ENCODE measurements at places on chromosomes 13 and 19.

DNA sequence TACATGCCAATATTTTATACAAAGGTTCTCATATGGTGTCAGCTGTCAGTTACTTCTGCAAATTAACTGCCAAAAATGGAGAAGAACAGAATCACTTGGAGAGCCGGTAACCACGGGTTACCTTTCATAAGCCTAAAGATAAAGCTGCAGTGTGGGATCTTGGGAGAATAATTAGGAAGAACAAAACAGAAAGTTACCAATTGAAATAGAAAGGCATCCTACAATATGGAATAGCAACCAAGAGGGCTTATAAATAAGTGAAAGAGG, 74.2 kb downstream of the TSHZ3 start:
- DNase-seq: no peak

DNA sequence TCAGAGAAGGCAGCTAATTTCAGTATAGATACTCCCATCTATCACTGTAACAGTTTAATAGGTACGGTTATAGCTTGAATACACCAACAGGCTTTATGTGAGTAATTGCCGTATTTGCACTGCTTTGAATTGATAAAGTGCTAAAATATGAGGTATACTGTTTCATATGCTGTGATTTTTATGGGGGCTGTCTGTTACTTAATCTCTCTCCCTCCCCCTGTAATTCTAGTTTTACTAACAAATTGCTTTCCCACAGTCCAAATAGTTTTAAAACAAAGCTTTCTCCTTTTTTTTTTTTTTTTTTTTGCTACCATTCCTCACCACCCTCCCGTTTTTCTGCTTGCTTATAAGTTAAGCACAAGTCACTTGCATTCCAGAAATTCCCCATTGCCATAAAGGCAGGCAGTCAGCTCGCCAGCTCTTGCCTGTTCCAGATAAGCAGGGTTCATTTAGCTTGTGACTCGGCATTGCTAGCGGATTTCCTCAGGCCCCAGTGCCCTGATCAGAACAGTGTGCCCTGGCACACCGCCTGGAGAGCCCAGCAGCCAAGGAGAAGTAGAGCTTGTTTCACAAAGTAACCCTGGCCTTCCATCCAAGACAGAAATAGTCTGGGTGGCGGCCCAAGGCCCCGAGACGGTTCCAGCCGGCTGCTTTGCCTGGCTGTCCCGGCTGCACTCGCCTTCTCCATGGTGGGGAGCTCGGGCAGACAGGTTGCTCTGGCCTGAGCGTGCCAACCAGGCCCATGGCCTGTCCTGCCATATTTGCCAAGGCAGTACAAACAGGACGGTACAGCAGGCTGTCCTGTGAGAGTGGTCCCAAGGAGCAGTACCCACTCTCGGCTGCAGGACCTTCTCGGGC, 43.5 kb upstream of the NPAS1 start:
- DNase-seq: no peak

GRCh38 chr13:70816853-70817252, 708.6 kb upstream of the KLHL1 start:
- DNase-seq: no peak

DNA sequence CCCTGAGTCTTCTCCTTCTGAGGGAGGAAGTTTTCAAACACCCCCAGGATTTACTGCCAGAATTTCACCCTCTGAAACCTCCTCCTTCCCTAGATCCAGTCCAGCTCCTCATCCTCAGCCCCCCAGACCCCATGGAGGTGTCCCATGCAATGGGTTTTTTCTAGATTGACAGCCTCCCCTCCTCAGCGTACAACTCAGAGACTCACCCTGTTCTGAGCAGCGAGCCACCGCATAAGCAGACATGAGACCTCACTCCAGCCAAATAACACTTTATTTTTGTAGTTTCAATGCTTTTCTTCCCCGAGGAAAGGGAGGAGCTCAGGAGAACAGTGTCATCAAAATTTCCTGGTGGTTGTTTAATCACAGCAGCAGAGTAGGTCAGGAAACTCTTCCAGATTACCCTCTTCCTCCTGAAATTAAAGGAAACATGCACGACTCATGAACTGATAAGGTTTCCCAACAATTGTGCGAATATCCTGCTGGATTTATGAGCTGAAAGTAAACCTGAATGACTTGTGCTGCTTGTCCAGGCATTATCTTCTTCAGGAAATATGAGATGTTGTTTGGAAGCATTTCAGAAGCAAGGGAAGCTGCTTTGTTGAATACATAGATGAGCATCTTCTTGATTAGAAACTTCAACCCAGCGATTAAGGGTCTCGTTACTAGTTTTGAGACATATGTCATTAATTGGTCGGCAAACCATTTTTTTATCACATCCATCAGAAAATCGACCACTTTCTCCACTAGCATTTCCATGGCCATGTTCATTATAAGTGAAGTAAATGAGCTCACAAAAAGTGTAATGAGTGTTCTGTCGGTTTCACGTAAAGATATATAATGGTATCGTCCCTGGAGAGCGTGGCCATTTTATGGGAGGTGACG, 36.2 kb downstream of the ERICH4 start:
- no peak for DNase-seq

DNA sequence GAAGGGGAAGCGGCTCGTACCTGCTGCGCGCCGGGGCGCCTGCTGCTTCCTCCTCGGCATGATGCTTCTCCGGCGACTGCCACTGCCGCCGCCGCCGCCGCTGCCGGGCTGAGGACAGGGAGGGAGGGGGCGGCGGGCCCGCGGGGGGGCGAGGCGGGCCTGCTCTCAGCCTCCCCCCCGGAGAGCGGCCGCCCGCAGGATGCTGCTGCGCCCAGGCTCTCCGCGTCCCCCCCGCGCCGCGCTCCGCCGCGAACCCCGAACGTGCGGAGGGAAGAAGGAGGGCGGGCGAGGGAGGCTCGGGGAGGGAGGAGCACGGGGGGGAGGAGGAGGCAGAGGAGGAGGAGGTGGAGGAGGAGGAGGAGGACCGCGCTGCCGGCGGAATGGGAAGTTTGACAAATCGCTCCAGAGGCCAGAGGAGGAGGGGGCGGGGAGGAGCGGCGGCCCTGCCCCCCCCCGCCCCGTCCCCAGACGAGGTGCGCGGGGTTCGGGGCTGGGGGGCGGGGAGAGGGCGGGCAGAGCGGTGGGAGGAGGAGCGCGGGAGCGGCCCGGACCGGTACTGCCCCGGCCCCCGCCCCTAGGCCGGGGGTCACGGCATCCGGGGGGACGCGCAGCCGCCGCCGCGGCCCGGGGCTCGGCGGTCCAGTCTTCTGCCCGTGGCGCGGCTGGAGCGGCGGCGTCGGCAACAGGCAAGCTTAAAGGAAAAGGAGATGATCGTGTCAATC, at the start of gene TSHZ3:
Gene TSHZ3, minus strand, starts transcription at position 277 of the 722 bp plus-strand sequence. Its CDS starts 217 bp downstream, at position 60.
- peak; percentile 57 for DNase-seq

DNA sequence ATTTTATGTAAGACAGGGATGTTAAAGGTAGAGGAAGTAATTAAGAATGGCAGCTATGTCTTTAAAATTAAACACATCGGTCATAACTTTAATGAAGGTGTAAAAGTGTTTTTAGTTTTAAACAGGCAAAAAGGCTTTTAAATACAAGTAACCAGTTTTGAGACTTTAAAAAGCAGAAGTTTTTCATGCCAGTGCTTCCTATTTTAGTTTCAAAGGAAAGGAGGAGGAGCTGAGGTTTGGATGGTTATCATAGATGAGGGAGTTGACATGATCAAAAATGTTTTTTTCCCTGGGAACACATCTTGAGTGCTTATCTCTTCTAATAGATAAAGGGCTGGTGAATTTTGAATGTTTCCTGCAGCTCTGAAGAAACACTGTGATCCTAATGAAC, 42.9 kb downstream of the LRCH1 start:
- DNase-seq: no peak

DNA sequence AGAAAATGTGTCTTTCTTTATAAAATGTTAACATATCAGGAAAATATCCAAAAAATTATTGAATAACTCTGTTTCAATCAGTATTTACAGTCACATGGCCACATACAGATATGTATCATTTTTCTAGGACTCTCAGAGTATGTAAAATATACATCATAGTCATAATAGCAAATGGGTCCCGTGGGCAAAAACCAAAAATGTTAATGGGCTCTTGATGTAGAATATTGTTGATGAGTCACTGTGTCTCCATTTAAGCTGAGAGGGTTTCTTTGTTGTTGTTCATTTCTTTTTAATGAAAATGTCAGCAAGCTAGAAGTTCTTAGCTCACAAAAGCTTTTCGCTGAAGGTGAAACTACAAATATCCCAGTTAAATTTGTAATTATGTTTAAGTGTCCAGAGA, 1713.1 kb upstream of the PCDH20 start:
- DNase-seq: no peak

DNA sequence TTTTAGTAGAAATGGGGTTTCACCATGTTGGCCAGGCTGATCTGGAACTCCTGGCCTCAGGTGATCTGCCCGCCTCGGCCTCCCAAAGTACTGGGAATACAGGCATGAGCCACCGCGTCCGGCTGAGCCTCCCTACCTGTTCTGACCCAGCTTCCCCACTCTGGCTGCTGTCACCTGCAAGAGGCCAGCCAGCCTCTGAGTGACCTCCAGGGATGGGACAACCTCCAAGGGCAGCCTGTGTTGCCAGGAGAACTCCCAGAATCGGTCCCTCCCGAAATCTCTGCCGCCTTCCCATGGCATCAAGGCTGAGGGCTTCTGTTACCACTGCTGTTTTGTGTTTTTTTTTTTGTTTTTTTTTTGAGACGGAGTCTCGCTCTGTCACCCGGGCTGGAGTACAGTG, 11.3 kb downstream of the CERS4 start:
- no peak for DNase-seq

DNA sequence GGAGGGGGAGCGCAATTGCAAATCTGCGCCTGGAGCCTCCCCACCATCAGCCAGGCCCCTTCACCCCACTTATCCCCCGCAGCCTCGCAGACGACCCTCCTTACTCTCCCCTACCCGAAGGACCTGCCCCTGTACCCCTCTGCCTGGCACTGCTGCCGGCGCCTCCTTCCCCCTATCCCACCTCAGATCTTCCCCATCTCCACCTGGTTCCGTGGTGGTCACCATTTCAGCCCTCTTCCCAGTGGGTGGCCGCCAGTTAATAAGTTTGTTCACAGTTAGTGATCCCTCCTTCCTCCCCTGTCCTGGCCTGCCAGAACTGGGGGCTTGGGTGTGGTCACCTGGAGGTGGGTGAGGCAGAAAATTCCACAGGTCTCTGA, 397 bp downstream of the SLC44A2 start:
- DNase-seq: peak; percentile 42

DNA sequence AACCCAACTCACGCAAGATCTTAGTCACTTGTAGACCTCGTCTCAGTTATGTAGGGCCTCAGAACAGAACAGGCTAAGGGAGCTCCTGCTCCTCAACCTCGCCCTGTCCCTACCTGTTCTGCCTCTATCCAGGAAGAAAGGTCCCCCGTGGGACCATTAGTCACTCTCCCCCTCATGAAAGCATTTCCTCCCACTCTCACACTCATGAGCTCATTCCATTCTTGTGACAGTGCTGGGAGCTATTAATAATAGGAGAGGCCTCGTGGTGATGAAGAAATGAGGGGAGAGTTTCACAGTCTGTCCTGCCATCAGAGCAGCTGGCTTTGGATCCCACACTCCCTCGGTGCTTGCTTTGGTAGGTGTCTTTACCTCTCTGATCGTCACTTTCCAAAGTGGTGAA, 10.2 kb downstream of the PPP2R1A start:
- DNase-seq: no peak

DNA sequence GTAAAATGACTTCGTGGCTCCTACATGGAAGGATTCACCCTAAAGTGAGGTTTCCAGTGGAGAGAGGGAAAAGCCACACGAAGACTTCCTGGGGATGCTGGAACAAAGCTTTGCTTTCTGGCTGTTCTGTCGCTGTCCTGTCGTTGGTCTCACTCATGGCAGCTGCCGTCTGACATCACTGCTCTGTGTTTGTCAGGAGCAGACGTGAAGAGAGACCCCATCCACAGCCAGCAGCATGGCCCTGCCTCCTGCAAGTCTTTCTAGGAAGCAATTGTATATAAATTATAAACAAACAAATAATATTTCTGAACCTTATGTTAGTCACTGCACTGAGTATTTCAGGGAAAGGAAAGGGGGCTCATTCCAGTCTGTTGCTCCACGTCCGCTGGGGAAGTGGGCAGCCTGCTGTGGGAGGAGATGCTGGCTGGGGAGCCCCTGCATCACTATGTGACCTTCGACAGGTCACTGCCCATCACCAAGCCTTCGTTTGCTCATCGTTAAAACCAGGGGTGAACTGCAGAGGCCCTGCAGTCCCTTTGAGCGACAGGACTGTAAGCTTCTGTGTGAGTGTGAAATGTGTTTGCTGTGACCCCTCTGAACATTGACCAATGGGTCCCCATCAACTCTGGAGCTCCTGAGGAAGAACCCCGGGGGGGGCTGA, 151.0 kb downstream of the DCT start:
- DNase-seq: no peak

All from DMS79 (cell line).